ENCODE measurements at places on chromosomes 2 and 18.

DNA sequence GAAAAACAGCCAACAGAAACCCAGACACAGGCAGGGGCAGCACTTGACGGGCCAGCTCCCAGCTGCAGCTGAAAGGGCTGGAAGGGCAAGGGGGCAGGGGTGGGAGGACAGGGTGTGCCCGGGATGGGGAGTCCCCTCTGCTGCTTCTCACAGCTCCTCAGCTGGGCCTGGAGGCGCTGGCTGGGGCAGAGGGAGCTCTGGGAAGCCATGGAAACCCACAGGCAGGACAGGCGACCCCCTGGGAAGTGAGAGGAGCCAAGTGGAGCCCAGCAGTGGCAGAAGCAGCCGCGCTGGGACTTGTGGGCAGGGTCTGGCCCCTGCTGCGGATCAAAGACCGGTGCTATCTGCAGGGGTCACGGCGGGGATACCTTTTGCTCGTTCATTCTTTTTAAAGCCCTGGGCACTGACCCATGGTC lies 20.7 kb downstream of the OTOF start:
- no peak for DNase-seq

DNA sequence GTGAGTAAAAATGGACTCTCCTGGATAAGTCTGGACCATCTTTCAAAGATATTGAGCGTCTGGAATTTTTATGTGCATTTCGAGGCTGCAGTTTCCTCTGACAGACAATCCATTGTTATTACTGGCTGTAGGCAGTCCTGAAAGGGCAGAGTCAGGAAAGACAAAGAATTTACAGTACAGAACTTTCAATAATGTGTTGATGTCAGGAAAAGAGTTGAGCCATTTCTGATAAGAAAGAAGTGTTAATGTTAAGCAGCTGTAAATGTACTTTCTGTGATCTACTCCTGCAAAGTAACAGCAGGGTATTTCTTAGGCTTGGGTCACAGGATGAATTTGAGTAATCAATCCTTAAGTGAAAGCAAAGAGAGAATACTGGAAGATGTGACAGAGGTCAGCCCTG lies 29.8 kb downstream of the TSPYL6 start:
- DNase-seq: no peak

DNA sequence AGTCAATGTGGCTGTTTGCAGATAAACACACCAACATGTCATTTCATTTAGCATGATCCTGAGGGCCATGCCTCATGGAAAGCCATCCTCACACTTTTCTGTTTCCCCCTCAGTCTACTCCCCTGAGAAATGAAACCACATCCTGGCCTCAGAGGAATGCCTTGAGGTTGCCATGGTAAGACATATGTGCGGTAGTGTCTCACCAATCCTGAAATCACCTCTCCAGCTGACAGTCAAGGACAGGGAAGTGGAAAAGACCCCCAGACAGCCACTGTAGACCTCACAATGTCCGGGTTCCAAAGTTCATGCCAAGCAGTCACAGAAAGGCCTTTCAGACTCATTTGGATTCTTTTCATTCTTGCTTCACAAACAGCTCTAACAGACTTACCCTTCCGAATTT lies 175.2 kb upstream of the PKDCC start:
- DNase-seq: no peak

DNA sequence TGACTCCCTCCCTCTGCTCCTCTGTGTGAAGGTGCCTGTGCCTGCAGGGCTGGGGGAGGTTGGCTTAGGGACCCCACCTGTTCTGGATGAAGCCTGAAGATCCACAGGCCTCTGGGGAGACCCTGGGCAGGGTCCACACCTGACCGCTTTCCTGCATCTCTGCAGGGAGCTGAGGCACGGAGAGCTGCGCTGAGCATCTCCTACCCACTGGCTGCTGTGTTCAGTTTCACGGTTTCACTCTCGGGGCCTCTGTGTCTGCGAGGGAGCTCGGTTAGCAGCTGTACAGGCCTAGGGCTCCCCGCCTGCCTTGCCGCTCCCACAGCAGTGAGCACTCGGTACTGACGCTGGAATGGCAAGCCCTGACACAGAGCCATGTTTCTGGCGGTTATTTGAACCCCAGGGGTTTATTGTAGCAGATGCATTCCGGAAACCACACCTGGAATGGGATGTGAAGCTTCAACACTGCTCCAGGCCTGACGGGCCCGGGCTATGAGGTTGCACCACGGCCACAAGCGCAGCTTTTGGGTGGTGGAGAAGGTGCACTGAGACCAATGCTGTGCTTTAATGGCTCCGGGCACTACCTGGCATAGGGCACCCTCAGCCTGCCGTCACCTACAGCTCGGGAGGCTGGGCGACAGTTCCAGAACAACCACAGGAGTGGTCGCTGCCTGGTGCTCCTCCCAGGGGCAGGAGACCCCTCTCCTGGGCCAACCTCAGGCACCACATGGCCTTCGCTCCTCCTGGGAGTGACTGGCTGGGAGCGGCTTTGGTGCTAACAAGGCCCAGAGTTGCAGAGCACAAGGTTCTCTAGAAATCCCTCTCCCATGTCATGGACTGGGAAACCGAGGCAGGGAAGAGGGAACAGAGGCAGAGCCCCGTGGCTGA lies 257.9 kb downstream of the NDUFA10 start:
- DNase-seq: no peak

DNA sequence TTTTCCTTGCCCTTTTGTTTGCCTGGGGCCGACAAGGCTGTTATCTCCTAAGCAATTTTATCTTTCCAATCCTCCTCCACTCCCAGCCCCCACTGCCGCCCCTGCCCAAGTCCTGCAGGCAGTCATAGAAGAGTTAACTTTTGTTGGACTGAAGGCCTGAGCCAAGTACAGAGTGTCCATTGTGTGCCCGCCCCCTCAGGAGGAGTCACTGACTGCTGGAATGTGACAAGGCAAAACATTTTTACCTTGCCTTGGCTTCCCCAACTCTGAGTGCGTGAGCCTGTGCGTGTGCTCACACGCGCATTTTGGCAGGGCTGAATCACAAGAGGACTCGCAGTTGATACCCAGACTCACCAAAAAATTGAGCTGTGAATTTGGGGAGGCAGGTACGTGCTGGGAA lies 16.2 kb downstream of the SETBP1 start:
- DNase-seq: no peak

- no peak for DNase-seq
Observed at GRCh38 chr2:42047488-42048298, at the start of gene PKDCC. PKDCC (plus strand) TSS chr2:42048021; CDS start chr2:42048200, 179 bp downstream.

GRCh38 chr2:893311-893710 lies 57.3 kb upstream of the SNTG2 start:
- DNase-seq: no peak

DNA sequence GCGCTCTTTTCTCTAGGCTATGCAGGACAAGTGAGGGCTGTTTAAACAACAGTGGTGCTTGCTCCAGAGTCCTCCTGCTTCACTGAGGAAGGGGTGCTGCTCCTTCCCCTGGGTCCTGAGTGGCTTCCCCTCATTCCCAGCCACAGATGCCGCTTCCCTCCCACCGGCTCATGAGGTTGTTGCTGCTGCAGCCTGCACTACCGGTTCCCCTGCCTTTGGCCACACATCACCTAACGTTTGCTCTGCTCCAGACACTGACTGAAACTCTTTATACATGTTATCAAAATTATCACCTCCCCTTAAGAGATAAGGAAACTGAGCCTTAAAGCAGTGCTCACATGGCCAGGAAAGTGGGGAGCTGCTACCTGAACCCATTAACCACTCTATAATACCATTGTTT lies 130.8 kb upstream of the LGALSL start:
- no peak for DNase-seq

DNA sequence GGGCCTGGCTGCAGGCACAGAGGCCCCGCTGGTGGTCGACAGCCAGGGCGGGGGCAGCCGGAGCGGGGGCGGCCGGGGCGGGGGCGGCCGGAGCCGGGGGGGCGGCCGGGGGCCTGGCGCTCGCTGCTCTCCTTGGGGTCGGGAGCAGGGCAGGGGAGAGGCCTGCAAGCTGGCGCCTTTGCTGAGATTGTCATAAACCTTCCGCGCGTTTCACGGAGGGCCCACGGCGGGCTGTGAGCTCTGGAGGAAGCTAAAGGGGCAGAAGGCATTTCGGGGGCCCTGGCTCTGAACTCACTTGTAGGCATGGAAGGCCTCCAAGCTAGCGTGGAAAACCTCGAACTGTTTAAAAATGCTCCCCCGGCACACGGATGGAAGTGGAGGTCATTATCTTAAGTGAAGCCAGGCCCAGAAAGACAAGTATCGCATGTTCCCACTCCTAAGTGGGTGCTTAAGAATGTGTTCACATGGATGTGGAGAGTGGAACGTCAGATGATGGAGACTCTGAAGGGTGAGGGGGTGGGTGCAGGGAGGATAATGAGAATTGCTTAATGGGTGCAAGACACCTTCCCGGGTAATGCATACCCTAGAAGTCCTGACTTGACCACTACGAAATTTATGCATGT lies 629 bp downstream of the PRELID3A start:
- DNase-seq: no peak

DNA sequence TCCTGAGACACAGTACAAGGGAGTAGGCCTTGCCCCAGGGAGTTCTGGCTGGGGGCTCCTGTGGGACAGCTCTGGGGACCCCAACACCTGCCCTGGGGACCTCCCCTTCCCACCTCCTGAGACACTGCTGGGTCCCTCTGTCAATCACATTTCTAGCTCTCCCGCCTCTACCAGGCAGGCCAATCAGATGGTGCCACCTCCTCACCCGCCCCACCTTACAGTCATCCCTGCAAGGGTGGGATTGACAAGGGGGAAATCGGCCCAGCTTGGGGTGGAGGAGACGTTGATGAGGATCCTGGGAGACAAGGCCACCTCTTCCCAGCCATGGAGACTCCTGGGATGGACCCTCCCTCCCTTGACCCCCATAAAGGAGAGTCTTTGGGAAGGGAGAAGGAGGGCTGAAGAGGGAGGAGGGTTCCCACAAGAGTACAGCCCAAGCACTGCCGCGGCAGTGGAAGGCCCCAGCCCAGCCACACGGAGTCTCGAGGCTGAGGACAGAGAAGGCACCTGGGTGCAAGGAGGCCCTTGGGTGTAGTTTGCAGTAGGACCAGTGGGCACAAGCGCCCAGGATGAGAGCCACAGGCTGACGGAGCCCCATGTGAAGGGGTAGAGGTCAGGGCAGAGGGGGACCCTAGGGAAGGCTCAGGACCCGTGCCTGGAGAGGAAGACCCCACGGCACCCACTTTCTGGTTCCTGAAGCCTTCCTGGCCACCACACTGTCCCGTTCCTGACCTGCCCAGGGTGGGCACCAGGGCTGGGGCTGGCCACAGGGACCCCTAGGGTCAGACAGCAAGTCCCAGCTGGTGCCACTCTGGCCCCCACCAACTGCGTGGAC lies 109.9 kb upstream of the OTOS start:
- DNase-seq: no peak

DNA sequence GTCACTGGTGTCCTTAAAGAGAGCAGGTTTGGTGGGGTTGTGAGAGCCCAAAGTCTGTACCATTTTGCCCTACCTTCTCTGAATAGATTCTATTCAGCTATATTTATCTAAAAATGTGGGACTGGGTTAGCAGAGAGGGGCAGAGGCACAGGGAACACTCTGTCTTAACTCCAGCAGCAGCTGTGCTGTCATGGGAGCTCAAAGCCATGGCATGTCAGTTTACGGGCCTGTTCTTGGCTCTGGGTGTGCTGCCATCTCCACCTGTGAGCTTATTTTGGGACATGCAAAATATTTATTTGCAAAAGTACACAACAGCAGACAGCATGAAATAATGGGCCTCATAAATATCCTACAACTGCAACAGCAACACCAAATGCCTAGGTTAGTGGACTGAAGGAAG lies 129.6 kb upstream of the KCTD1 start:
- no peak for DNase-seq

- DNase-seq: no peak
Observed at GRCh38 chr2:12637754-12638153, 79.0 kb upstream of the TRIB2 start.

DNA sequence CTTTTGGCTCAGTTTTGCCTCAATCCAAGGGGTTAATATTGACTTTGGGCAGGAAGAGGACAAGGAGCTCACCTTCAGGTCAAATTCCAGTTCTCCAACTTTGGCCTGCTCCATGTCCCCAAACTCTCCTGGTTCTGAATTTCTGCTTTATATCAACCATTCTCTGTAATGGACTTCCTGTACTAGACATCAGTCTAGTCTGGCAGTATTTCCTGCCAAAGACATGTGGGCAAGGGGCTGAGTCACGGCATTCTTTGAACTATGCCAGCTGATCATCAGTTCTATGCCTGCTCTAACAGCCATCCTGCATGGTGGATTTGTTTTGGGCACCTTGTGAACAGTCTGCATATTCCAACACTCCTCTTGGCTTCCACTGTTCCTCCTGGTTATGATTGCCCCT lies 199.4 kb downstream of the ZEB2 start:
- peak; percentile 6 for DNase-seq

DNA sequence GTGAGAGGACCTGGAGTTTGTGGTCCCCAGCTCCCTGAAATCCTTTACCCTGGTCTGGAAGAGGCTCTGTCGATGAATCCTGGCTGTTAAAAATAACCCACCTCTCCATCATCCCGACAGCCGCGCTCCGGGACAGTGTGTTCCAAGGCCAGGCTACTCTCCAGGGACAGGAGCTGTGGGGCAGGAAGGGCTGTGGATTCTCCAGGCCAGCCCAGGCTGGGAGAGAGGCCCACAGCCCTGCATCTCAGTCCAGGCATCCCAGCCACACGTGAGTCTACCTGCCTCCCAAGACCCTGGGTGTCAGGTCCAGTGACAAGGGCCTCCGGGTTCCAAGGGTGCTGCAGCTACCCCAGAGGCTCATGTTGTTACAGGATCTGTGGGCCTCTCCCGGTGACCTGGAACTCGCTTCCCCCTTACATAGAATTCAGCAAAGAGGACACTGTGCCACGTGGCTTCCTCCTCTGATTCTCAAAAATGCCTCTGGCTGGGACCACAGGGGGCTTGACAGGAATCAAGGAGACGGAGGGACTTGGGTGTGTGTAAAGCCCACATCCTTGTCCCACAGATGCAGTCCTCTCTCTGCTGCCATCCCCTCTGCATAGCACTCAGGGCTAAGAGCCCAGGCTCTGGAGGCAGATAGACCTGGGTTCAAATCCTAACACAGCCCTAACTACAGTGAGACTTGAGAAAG lies 17.3 kb downstream of the ADRA2B start:
- no peak for DNase-seq

- no peak for DNase-seq
Observed at GRCh38 chr2:193584522-193584938, 1389.8 kb upstream of the TMEFF2 start.

GRCh38 chr2:237509905-237510304 lies 22.9 kb downstream of the MLPH start:
- no peak for DNase-seq
